ENCODE measurements at places on chromosomes 1 and 21. TPM values are rescaled to one million over a fixed set of nuclear protein-coding genes. Genes with fewer than 3 reads are reported as not detected.

Gene EPS8L3
- polyA plus RNA-seq, result 1.6 TPM

Gene G0S2
- polyA plus RNA-seq, result 17.5 TPM

Gene LIN28A
- polyA plus RNA-seq, result 0.04 TPM

Gene MPZ
- 6.7 TPM for polyA plus RNA-seq

Gene SYT14
- 0.34 TPM for polyA plus RNA-seq

Gene CENPL
- polyA plus RNA-seq, result 9.9 TPM

Gene CYP4X1
- 7.3 TPM for polyA plus RNA-seq

Gene DDAH1
- polyA plus RNA-seq, result 120 TPM

Gene LRRN2
- polyA plus RNA-seq, result 14.7 TPM

DNA sequence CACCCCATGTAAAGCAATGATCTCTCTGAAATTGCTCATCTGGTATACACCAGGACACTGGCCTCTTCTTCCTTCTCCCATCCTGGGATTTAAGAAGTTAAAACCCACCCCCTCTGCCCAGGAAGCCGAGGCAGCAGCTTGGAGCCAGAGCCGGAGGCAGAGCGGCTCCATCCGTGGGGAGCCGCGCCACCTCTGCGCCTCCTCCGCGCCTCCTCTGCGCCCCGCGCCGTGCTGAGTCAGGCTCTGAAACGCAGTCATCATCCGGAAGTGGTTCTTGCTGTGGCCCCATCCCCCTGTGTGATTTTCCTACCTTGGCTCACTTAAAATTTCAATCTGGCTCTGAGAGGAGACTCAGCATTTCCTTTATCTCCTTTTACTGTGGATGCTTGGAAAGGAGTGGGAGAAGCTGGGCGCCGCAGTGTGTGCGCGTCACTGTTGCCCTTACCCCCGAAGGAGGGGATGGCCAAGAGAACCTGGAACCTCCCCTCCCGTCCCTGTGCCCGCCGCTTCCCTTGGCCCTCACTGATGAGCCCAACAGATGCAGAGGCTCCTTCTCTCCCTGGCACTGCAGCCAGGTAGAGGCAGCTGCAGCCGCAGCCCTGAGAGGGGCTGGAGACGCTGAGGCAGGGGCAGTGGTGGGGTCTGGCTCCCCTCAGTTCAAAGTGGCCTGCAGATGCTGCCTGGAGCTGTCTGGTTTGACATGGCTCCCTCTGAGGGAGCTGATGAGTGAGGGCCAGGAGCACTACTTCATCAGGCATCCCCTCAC is 15.3 kb upstream of the NPHP4 start:
- DNase-seq, result no peak

- DNase-seq, result no peak
Observed at GRCh38 chr21:44547656-44548331, 3.5 kb downstream of the KRTAP10-2 start.

DNA sequence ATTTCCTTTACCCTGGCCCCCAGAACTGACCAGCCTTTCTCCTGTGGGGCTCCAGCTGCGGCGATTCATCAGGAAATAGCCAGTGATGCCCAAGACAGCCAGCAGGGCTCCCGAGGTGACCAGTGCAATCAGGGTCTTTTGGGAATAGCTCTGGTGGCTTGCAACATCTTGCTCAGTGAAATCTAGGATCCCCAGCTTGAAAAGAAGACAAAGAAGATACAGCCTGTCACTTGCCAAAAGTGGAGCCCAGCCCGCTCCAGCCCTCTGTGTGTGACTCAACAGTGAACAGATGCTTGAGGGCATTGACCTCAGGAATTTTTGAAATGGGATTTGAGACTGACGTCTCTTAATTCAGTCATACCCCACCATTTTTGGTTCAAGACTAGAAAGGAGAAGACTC is 22.3 kb downstream of the CD34 start:
- no peak for DNase-seq

DNA sequence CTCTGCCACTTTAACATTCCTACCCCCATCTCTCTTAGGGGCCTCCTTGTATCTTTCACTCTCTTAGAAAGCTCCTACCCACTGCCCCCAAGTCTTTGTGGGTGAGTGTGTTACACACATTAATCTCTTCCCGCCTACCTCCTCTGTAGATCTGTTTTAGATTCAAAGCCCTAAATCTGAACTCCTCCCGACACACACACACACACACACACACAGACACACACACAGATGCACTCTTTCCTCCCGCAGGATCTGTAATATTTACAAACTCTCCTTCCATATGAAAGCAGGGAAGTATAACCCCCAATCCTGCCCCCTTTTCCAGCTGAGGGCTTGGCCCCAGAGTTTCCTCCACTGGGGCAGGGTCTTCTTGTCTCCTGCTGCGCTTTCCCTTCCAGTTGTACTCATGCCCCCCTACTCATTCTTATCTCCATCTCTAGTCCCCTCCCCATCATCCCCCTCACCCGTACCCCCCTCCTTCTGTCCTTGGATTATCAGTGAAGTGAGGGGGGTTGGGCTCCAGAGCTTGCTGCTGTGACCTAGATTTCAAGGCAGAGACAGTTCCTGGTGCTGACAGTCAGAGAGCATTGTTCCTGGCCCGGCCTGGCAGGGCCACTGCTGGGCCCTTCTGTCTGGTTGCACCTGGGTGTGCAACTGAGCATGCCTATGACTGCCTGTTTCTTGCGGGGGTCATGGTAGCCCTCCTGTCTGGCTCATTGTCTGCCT is 4.3 kb downstream of the PEA15 start:
- DNase-seq, result no peak

DNA sequence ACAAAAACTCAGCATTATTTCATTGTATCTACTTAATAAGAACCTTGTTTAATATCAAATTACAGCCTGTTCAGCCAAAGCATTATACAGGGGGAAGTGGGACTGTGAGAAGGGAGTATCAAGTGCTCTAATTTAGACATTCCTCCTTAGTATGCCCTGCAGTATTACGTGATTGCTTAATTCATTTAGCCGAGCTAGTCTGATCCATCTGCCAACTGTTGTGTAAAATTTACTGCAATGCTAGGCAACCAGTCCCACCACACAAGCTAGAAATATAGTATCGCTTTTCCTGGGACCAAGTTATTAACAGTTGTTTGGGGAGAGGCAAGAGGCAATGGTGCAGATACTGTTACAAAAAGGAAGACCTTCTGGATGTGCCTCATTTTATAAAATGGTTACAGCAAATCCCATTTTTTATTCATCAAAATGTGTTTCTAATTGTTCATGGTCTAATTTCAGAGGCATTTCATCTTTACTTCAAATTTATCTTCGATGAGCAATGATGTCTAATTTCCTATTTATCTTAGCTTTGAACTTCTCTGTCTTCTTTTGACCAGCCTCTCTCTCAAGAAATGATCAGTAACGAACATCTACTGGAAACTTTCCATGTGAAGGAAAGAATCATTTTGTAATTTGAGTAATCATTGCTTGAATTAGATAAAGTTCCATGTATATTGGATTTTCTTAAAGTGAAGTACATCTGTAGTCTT is 283.3 kb downstream of the DUSP10 start:
- DNase-seq, result peak; percentile 58

DNA sequence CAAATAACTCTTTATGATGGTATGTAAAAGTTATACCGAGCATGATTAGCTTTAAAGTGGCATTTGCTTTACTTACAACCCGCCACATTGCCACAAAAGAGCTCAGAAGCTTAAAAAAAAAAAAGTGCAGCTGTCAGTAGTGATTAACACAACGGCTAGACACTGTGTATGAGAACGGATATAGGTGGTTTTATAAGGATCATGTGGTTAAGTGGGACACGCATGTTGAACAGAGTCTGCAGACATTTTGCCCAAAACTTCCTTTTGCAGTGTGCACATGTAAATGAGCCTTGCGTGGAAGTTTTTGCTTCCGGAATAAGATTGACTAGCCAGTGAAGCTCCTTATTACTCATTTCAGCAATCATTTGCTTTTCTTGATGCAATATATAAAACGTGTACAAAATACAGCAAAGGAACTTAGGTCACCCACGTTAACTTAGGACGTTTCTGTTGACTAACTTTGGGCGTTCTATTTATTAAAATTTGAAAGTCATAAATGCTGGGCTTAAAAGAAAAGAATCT is 58.7 kb upstream of the RGS1 start:
- no peak for DNase-seq

DNA sequence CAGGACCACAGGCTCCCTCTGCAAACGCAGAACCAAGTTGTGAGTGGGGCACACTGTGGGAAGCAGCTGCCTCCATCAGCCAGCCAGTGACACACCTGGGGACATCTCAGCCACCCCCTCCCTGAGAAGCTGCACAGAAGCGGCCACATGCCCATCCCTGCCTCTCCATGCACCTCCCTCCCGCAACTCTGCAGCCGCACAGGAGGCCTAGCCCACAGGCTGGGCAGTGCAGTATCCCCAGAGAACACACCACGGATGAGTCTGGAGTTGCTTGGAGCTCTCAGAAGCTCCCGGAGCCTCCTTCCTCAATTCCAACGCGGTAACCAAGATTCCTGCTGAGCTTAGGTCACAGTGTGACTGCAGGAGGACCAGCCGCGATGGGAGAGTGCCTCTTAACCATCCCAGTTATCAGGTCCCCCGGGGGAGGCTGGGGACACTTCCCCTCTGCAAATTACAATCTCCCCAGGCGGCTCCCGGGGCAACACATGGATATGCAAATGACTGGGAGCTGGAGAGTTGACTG is 1.2 kb upstream of the WNT3A start:
- no peak for DNase-seq

DNA sequence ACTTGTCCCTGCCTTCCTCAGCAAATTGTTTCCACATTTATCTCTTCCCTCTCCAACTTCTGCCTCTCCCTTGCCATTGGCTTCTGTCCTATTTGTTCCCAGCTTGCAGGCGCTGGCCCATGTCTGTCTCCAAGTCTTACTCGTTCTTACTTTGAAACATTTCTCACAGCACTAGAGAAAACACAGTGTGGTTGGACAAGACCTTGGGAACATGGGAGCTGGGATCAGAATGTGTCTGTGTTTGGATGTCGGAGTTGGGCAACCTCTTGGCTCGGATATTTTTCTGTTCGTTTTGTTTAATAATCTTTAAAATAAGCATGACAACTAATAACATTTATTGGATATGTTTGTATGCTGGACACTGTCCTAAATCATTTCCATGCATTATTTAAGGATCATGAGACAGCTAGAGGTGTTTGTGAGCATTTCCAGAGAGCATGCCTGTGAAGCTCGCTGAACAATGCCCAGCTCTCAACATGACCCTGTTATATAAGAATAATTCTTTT is 5.9 kb upstream of the BRWD1 start:
- no peak for DNase-seq

GRCh38 chr1:223007935-223008334 is 135.1 kb downstream of the TLR5 start:
- DNase-seq, result no peak

Data from renal pelvis (tissue), 12 donors.